Activated T-helper 1 cell treated with anti-CD3 and anti-CD28 coated beads, Interleukin-2, amount 50 U/mL, for 16 hours (primary cell): ENCODE measurements at places on chromosomes 2 and 18.

GRCh38 chr2:17223211-17223610 lies 295.0 kb downstream of the RAD51AP2 start:
- DNase-seq, result no peak

- DNase-seq, result no peak
Observed at GRCh38 chr18:40692871-40693270, 1262.2 kb upstream of the PIK3C3 start.

DNA sequence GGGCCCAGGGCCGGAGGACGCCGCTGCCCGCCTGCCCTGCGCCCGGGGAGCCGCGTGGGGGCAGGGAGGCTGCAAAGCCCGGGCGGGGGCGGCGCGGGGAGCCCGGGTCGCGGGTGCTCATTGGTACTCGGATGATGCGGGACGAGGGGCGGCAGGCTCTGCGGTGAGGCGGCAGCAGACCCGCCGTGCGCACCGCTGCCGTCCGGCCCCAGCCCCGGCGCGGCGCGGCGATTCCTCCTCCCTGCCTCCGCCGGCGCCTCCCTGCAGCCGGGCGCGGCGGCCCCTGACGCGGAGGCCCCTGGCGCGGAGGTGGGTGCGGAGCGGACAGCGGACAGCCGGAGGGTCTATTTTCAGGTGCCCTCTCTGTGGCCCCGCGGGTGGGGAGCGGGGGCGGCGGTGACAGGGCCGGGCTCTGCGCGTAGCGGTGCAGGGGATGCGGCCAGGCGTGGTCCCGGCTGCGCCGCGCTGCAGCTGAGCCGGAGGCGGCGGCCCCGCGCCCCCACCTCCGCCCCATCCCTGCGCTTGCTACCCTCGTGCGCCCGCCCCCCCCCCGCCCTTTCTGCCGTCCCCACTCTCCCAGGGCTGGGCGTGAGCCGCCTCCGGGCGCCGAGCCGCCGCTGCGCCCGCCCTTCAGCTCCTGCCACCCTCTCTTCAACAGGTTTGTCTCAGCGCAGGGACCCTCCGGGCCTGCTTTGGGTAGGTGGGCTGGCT lies 640 bp downstream of the SPTBN1 start:
- no peak for DNase-seq

DNA sequence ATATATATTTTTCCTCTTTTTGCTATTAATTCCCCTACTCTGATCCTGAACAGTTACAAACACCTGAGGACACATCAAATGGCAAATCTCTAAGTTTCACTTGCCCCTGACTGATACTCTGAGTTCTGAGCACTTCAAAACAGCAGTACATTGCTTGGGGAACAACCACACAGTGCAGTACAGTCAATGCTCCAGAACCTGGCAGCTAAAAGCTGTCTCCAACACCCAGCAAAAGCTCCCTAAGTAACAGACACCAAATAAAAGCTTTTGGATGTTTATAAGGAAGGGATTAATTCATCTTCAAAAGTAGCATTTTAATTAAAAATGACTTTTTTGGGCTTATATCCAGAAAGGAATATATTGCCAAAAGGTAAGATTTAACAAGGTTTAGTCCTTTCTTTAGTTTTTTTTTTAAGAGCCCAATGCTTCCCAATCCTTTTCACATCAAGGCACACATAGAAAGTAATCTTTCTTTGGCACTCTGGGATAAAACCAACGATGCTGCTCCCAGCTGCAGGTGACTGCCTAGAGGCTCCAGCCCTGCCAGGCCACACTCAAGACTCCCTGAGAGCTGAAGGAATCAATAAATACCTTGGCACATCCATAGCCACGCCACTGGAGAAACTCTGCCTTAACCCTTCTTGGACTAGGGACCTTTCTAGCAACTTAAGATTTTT lies 164.9 kb upstream of the ZFP36L2 start:
- no peak for DNase-seq

DNA sequence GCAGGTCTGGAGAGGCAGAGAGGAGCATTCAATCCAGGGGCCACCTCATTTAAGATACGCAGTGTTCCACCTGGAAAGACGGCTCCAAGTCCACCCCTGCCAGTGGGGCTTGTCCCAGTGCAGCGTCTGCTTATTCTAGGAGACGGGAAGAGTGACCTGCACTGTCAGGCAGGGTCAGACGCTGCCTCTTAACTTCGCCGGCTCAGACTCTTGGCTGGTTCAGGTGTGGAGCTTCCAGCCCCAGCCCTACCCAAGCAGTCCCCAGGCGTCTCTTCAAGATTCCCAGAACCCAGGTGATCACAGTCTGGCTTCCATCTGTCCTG lies 208.5 kb downstream of the TFCP2L1 start:
- DNase-seq, result no peak

DNA sequence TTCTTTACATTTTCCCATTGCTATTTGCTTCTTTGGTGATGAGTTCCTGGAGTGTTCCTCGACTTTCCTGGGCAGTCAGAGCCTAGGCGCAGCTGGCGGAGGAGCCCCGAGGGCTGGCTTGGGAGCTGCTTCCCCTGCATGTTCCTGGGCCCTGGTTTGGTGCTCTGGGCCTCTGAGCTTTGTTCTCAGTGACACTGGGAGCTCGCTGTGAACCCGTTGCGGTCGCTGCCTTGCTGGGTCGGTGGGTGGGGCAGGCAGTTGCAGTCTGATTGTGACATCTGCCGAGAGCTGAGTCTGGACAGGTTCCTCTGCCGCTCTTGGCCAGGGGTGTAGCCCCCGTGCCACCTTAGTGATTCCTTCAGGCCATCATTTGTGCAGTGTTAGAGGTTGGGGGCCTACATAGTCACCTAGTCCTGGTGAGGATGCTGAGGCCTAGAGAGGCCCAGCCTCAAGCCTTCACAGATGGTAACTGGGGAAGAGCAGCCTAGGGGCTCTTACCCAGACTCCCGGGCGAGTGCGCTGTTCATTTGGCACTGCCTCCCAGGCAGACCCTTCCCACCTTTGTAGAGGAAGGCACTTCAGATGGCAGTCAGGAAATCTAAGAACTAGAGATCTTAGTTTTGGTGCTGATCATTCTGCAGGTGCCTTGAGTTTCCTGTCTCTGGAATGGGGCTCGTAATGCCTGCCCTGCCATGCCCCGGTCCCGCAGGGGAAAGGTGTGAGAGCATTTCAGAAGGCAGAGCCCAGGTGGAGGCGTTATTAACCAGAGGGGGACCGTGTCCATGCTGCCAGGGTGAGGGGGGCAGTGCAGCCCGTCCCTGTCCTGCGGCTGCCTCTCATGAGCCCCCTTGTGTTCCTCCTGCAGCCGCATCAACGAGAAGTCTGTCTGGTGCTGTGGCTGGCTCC lies 8.4 kb downstream of the ASB1 start:
- DNase-seq, result no peak

DNA sequence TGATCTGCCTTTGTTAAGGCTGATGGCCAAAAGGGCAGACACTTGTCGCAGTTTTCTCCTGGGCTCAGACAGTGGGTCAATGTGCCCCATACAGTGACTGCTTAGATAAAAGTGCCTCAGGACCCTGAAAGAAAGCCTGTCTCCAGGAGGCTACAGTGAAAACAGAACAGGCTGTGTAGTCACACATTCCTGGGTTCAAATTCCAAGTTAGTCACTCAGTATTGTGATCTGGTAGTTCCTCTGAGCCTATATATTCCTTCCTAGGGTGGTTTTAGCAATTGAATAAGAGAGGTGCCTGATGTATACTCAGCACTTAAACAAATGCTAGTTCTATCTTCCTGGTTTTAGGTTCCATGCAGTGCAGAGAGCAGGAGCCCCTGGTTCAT lies 54.4 kb downstream of the RPL37A start:
- DNase-seq, result no peak

DNA sequence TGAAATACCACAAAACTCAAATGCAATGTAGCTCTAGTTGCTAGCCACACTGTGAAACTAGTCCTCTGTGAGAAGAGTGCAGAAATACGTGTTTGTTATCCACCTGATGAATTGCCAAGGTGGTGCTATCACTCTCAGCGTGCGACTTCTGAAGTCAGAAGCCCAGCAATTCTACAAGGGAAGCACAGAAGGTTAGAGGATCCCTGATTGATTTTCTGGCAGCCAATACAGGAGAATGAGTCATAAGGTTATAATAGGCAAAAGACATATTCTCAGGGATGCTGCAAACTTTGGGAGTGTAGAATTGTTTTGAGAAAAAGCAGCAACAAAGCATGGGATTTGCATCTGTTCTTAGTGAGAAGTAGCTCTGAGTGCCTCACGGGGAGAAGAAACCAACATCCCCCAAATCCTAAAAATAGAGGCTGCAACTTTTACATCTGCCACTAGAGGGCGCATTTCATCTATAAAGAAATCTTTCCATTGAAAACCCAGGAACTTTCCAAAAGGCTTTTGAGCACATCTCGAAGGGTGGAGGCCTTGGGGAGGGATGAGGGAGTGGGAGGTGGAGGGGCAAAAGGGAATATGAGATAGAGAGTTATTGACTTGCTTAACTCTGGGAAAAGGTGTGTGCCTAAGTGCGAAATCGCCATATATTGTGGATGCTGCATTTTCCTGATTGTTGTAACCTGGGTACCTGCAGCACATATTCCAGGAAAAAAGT lies 78.0 kb downstream of the TMEM182 start:
- DNase-seq, result no peak

- no peak for DNase-seq
Observed at GRCh38 chr18:24176727-24177416, 38.0 kb downstream of the CABYR start.

DNA sequence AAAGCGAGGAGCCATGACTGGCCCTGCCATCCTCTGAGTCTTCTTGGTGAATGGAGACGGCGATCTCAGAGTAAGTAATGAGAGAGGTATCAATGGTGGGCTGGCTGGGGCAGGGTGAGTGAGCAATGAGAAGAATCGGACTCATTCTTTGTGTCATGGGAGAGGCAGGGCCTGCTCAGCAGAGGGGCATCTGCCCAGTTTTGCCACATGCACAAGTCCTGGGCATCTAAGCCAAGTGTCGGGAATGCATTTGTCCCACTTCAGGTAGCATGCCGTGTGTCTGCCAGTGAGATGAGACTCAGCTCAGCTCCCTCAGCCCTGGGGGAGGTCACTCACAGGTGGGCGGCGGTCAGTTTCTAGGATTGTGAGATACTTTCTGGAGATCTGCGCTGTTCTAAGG lies 791.0 kb upstream of the RAB6C start:
- DNase-seq, result no peak

GRCh38 chr2:88765154-88765888 lies 73.8 kb downstream of the RPIA start:
- DNase-seq, result no peak

DNA sequence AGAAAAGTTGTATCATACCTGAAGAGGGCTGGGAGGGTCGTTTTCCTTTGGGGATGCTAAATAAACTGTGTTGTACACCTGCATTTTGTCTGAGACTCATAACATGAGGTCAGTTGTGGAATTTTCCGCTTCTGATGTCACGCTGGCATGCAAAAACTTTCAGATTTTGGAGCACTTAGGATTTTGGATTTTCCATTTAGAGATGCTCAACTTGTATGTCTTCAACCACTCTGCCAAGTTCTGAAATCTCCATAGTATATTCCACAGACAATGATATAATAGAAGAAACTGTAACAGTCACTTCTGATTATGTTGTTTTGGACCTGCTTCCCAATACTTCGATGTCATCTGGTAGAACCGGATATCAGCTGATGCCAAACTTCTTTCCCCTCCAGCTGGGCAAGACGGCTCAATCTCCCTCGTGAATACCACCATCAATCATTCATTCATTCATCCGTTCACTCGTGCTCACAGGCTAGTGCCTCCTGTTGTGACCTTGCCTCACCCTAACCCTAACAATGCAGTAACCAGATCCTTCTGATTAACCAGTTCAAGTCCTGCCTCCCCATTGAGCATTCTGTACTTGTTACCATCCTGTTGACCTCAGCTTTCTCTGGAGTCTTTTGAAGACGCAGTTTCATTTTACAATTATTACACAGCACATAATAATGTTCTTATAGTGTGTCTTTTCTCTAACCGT lies 5.3 kb upstream of the PLEKHH2 start:
- no peak for DNase-seq

DNA sequence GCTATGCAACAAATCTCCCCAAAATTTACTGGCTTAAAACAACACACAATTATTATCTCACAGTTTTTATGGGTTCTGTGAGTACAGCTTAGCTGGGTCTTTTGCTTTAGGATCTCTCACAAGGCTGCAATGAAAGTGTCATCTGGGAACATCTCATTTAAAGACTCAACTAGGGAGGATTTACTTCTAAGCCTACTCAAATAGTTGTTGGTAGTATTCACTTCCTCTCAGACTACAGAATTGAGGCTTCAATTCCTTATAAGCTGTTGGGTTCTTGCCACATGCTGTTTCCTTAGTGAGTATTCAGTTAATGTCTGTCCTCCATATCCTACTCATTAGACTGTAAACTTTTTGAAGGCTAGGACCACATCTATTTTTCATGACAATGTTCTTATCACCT lies 72.3 kb downstream of the MDH1 start:
- no peak for DNase-seq

DNA sequence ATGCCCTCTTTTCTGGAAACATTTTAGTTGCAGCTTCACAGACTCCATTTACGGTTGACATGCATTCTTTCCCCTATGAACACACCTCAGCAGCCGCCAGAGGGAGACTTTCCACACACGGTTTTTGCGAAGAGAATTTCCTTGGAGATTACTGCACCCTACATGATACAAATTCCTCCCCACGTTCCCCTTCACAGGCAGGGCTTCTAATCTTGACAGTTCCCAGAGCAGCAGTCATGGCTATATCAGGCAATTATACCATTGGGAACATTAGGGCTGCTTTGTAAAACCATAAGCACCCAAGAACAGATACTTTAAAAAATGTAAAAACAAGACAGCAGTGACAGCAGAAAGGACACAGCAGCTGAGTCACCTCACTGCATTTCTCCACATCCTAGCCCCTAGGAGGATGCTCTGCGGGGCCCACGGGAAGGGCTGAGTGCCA lies 253.8 kb downstream of the TGIF1 start:
- DNase-seq, result no peak

DNA sequence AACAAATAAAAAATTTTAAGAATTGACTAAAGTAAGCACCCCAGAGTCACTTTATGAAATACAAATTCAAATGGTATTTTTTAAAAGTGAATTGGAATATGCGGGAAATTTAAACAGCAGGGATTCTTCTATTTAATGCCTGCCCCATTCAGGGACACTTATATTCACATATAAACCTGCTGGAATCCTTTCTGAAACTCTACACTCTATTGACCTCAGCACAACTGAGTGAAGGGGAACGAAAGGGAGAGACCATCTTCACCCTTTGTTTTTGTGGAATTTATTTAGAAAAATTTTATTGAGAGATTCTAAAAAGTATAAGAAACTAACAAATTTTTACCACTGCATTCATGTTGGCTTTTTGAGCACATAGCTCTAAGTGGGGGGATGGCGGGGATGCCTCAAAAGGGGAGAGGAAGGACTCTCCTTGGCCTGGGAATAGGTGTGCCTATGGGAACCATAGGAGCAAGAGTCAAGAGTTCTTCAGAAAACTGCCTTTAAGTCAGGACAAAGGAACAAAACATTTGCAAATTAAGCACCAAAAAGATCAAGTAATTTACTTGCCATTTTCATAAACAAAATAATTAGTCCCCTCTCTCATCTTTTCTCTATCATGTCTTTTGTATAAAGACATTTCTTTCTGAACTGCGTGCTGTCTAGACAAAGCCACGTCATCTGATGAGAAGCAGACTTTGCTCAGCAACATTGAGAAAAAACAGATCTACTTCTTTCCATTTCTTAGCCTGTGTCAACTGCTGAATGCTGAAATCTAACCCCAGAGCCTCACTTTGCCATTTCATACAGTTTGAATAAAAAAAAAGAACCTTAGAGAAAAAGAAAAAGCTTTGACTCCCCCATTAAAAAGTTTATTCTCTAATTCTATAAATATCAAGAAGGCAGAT lies 21.6 kb upstream of the FLACC1 start:
- no peak for DNase-seq
